ENCODE measurements at places on chromosomes 4 and X.

- DNase-seq, result no peak
These were observed 1.3 kb downstream of the DLG3 start for GRCh38 chrX:70445951-70446350.

- DNase-seq, result no peak
These were observed 161.4 kb upstream of the RADX start for GRCh38 chrX:106450405-106450804.

GRCh38 chr4:74100531-74100930 is 1.5 kb upstream of the CXCL2 start:
- no peak for DNase-seq

- no peak for DNase-seq
These were observed 144.6 kb downstream of the TBL1X start for GRCh38 chrX:9609499-9609898.

- no peak for DNase-seq
These were observed 24.3 kb upstream of the PAK3 start for GRCh38 chrX:111071542-111072277.

GRCh38 chr4:141348125-141348524 is 127.4 kb downstream of the ZNF330 start:
- no peak for DNase-seq

DNA sequence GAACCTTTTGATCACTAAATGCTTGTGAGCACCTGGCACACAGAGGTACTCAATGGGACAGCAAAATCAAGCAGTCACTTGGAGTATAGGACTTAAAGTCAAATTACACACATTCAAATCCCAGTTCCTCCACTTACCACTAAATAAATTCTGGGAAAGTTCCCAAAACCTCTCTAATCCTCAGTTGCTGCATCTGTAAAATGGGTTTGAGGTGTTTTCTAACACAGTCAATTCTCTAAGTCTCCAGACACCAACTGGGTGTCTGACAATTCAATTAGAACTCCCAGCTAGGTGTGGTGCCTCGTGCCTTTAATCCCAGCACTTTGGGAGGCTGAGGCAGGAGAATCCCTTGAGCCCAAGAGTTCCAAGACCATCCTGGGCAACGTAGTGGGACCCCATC is 19.0 kb downstream of the QDPR start:
- no peak for DNase-seq

- DNase-seq, result no peak
These were observed 188.4 kb upstream of the MAOA start for GRCh38 chrX:43467608-43468234.
